ENCODE measurements at places on chromosomes 12 and 14.

DNA sequence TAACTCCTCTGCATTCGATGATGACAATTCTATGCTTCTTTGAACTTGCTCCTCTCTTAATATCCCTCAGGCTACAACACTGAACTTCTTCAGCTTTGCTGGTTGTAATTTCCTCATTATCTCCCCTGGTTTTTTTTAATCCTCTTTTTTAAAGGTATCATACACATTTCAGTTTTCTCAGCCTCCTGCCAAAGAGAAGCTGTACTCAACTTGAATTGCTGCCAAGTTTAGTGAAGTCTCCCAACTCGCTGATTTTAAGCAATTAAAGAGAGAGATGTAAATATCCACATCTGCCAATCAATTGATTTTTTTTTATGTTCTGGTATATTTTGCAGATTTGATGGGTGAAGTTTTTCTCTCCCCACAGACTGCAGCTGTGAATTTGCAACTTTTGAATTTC lies 817.8 kb downstream of the GALC start:
- no peak for DNase-seq

GRCh38 chr14:92572050-92572449 lies 58.5 kb downstream of the RIN3 start:
- DNase-seq, result no peak

DNA sequence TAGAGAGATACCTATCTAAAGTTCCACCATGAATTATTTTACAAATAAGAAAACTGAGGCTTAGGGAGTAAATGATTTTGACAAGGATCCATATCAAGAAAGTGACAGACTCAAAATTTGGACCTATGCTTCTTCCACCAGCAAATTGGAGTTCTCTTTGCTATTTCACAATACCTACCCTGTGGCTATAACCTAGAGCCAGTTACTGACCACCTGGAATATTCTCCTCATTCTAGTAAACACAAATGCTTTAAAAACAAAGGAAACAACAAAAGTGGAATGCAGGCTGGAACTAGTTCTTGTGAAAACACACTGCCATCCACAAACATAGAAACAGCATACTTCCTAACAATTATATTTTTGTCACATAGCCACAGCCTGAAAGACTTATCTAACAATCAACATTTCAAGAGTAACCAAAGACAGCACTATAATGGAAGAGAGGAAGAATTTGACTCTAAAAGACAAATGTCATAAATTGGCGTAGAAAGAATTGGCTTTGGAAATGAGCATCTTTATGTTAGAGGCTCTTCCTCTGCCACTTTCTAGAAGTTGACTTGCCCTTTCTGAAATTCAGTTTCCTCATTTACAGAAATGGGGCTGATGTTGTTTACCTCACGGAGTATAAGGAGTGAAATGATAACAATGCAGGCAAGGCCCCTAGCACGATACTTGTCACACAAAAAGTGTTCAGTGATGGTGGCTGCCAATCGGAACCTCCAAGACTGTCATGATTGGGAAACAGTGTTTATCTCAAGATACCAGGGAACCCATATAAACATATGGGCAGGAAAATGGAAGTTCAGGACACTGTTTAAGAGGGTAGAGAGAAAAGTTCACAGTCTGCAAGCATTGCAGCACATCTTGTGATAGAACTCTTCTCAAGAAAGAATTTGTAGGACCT lies 138.6 kb upstream of the LGR5 start:
- DNase-seq, result no peak

DNA sequence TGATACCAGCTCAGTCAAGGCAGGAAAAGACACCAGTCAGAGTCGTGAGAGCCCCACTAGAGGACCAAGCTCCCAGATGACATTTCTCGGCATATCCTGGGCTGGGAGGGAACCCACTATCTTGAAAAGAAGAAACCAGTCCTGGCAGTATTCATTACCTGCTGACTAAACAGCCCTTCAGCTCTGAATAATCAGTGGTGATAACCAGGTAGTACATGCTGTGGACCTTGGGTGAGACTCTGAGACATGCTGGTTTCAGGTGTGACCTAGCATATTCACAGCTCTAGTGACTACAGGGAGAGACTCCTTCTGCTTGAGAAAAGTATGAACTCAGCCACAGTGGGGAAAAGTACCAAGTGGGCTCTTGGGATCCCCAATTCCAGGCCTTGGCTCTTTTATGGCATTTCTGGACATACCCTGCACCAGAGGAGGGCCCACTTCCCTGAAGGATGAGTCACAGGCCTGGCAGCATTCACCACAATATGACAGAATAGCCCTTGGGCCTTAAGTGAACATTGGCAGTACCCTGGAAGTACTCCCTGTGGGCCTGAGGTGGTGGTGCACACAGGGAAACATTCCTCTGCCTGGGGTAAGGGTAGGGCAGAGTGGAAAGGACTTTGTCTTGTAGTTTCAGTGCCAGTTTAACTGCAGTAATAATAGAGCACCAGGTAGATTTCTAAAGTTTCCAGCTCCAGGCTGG lies 82.6 kb upstream of the SLC38A4 start:
- DNase-seq, result no peak

DNA sequence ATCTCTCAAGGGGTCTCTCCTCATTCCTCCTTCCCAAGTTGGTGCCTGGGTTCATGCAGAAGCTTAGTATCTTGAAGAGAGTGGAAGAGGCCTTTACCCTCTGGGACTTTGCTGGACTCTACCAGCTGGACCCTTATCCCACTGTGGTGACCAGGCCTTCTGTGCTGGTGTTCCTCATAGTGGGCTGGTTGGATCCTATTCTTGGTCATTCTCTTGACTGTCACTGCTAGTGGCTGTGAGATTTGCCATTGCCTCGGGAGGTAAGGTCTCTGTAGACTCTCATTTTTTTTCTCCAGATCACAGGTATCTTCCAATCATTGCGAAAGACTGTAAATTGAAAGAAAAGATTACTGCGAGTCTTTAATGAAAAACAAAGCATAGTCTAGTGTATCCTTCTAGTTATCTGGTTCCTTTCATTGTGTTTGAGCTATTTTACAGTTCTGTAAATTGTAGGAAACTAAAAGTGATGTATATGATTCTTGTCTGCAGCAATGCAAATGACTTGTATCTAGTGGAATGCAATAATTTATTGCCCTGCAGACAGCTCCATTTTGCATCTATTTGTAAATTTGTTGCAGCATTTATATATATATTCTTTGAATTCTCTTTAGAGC lies 217.9 kb downstream of the AEBP2 start:
- no peak for DNase-seq

DNA sequence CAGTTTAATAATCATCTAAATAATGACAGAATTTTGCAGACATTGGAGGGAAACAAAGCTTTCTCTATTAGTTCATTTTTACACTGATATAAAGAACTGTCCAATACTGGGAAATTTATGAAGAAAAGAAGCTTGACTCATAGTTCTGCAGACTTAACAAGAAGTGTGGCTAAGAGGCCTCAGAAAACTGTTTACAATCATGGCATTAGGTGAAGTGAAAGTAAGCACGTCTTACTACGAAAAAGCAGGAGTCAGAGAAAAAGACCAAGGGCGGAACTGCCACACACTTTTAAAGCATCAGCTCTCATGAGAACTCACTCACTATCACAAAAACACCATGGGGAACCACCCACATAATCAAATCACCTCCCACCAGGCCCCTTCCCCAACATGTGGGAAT lies 804.4 kb downstream of the FLRT2 start:
- DNase-seq, result no peak

- no peak for DNase-seq
These were observed 106.4 kb downstream of the GPR135 start for GRCh38 chr14:59358784-59359183.
